NCI-H460 (cell line): ENCODE measurements at places on chromosomes 4 and X. TPM values are rescaled to one million over a fixed set of nuclear protein-coding genes. Genes with fewer than 3 reads are reported as not detected.

GRCh38 chr4:35986537-35986936, 257.8 kb downstream of the ARAP2 start:
- DNase-seq: no peak

GRCh38 chr4:139036885-139037284, 21.3 kb downstream of the NOCT start:
- DNase-seq: no peak

Gene CLGN
- total RNA-seq: 69.0 and 74.9 TPM in 2 replicates

- no peak for DNase-seq
Observed at GRCh38 chr4:10737337-10737736, 52.8 kb upstream of the CLNK start.

DNA sequence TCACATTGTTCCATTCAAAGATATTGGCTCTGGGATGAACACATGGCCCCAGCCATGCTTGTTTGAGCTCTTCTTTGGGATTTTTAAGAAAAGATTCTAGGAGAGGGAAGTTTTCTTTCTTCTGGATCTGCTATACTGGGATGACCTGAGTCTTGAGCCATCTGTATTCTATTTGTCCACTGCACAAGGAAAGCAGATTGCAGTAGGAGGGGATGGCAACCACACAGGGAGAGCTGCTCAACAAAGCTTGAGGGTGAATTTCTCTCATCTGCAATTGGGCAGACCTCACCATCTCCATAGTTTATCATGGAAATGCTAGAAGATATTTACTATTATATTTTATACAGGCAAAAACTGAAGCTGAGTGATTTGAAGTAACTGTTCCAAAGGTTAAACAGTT, 34.3 kb downstream of the ADH7 start:
- DNase-seq: no peak

- no peak for DNase-seq
Observed at GRCh38 chr4:175453456-175453855, 358.6 kb downstream of the GPM6A start.

DNA sequence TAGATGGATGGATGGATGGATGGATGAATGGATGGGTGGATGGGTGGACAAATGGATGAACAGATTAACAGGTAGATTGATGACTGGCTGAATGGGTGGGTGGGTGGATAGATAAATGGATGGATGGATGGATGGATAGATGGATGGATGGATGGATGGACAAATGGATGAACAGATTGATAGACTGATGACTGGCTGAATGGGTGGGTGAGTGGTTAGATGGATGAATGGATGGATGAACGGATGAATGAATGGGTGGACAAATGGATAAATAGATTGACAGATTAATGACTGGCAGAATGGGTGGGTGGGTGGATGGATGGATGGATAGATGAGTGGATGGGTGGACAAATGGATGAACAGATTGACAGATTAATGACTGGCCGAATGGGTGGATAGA, 13.6 kb upstream of the AKAP17A start:
- DNase-seq: no peak
